Sigmoid colon (tissue), 7 donors: ENCODE measurements at places on chromosomes 7 and 10.

- DNase-seq = no peak
Measured at GRCh38 chr7:12444785-12445184, 41.1 kb upstream of the VWDE start.

GRCh38 chr7:681551-682307 lies 44.8 kb upstream of the DNAAF5 start:
- DNase-seq = peak; percentile 46

- DNase-seq = no peak
Measured at GRCh38 chr7:89477991-89478390, 676.3 kb upstream of the STEAP1 start.

DNA sequence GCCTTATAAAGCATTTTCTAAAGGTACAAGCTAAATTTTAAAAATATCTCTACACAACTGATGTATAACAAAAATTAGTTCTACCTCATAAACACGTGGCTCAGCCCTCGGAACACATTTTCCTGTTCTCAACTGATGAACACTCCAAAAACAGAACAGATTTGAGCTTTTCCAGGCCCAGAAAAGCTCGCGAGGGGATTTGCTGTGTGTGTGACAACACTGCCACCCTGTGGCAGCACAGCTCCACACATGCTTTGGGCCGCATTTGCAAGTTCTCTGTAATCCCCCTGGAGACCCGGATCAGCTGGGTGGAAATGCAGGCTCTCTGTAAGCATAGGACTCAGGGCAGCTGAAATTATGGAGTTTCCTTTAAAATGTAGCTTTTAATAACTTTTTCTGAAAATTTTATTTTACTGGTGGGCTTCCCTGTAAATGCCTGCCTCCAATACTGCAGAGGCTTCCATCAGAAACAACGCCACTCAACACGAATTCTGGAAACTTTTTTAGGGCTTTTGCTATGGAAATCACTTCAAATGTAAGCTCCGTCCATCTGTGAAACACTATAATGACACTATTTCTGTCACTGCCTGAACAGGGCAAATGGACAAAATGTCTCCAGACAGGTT lies 155.5 kb downstream of the COBL start:
- peak; percentile 83 for DNase-seq

DNA sequence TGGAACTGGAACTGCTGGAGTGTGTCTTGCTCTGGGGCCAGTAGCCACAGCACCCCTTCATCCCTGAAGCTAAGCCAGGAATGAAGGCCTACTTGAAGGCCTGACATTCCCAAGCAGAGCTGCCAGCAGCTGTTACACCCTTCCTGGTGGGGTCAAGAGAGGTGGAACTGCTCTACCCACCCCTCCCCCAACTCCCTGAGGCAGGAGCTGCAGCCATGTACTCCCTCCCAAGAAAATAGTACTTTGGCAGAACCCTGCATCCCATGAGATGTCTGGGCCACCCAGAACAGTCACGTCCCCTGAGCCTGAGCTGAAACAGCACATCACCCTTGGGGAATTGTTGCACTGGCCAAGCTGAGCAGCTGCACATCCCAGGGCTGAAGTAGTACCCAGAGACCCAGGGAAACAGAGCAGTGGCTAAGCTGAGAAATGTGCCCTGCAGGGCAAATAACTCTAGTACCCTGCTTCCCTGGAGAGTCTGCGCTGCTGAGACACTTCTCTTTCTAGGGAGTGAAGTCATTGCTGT lies 63.4 kb upstream of the PLA2G12B start:
- DNase-seq = no peak

DNA sequence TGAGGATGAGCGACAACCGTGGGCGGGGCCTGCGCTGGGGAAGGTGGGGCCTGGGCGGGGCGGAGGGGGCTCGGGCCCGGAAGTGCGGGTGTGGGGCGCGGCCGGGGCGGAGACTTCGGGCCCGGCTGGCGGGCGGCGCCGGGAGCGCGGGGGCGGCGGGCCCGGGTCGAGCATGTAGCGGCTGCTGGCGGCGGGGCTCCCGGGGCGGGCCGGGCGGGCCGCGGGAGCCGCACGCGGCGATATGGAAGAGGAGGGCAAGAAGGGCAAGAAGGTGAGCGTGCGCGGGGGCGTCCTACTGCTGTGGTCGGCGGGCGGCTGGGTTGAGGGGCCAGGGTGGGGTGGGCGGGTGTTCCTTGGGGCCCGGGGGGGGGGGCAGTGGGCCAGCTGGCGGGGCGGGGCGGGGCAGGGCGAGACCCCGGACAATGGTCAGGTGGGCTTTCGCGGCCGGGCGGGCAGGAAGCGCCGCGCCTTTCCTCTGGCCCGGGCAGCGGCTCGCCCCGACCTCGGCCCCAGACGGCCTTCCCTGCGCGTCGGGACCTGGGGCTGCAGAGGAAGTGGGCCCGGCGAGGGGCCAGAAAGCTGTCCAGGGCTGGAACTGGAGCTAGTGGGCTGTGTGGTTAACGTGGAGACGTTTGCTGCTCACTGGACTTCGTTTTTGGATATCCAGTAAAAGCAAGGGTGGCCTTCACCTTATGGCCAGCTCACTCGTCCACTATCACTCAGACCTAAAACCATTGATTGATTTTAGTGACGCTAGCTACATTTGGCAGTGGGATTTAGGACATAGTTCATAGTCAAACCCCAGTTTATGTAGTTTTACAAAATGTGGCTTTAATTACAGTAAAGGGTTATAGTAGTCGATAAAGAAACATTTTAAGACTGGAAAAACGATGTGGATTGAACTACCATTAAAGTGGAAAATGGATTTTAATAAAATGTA lies at the start of gene CCM2:
Gene CCM2 (plus strand): TSS at position 109 of the 940 bp plus-strand sequence. CDS start 133 bp downstream, at position 242.
- DNase-seq = peak; percentile 81

GRCh38 chr10:969473-970150 lies 18.6 kb upstream of the GTPBP4 start:
- DNase-seq = no peak

DNA sequence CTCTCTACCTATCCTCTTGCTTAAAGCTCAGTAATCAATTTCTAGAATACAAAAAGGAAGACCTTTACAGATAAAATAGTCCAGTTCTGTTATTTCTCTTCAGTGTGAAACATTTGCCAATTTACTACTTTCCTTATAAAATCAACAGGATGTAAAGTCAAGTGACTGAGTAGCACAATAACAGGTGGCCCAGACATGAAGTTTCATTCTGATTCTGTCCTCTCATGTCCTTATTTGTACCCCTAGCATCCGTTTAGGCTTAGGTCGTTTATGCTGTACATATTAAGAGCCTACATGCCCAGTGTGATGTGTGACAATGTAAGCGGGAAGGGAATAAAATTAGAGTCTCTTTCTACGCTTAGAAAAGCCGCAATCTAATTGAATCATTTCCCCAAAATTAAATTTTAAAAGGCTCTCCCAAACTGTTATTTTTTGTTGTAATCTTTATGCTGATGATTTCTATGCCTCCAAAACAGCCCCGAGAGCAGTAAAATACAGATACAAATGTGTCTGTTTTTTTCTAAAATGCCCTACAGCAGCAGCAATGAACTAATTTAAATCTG lies 29.1 kb downstream of the EPC1 start:
- DNase-seq = no peak

- DNase-seq = no peak
Measured at GRCh38 chr7:4159761-4160554, 522.1 kb upstream of the FOXK1 start.

DNA sequence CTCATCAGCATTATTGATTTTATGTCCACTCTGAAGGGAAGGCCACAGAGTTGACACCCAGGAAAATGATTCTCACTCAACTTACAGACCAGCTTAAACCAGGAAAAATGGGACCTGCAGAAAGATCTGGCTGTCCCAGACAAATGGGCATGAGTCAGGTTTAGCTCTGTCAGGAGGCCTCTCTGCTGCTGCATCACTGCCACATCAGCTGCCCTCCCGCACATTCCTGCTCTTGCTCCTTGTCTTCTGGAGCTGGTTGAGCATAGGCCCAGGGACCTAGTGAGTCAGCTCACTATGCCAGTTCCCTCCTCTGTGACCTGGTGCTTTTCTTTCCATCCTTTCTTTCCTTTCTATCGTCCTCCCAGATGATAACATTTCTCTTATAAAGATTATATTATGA lies 18.8 kb upstream of the SMNDC1 start:
- DNase-seq = no peak

GRCh38 chr10:119497243-119497642 lies 45.3 kb downstream of the RGS10 start:
- no peak for DNase-seq

DNA sequence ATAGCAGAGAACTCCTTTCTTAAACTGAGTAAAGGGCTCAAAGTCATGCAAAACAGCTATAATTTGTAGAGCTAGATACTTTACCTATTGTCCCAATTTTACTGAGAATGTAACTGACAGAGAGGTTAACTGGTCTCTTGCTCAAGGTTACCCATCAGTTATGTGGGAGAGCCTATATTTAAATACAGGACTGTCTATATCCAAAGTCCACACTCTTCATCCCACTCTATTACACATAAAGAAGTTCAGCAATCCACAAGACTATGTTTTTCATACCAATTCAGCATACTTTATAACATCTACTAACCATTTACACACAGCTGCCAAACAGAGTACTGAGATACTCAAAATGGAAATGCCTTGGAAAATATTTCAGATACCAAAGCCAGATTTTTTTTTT lies 100.2 kb downstream of the MICU1 start:
- no peak for DNase-seq

DNA sequence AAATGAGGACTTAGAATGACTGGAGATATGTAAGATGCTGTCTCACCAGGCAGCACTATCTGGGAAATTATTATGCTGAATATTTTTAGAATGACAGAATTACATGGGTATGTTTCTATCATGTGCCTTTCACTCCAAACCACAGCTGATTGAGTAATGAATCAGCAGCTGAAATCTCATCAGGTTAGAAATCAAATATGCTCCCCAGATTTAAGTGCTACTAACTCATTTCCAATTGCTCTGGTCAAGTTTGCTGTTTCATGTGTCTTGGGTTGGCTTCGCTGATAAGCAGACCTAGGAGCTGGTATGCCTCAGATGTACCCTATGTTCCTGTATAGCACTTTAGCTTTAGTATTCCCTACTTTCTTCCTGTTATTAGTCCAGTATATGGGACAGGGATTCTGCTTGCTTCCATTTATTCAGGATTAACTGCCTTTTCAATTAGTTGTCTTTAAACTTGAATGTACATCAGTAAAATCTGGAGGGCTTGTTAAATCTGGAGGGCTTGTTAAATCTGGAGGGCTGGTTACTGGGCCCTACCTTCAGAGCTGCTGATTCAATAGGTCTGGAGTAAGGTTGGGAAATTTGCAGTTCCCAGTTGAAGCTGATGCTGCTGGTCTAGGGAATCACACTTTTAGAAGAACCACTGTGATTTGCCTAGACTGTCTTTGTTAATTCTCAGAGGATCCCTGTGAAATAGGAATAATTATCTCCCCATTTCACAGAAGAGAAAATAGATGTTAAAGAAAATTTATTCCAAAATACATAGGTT lies 172.9 kb downstream of the DKK1 start:
- DNase-seq = no peak

GRCh38 chr7:39624442-39624807 lies 1.1 kb downstream of the RALA start:
- no peak for DNase-seq

DNA sequence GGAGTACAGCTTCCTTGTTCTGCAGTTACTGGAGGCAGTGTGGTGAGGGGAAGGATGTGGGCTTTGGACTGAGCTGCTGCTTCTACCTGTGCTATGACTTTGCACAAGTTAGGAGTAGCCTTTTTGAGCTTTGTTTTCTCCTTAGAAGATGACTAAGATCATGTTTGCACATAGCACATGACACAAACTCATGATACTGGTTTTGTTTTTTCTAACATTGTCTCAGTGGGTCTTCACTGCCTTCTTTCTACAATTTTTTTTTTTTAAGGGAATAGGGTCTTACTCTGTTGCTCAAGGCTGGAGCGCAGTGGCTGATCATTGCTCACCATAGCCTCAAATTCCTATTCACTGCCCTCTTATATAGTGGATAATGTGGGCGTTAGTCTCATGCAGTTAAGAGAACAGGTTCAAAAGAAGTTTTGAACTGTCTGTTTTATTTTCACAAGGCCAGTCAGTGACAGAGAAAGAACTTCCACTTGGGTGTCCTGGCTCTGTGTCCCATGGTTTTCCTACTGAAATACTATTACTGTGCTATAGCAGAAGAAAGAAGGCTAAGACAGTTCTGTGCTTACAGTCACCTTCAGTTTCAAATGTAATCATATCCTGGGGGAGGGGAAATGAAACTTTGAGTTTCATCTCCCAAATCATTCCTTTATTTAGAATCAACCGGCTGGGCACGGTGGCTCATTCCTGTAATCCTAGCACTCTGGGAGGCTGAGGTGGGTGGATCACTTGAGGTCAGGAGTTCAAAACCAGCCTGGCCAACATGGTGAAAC lies 72.0 kb downstream of the KAT6B start:
- DNase-seq = no peak

DNA sequence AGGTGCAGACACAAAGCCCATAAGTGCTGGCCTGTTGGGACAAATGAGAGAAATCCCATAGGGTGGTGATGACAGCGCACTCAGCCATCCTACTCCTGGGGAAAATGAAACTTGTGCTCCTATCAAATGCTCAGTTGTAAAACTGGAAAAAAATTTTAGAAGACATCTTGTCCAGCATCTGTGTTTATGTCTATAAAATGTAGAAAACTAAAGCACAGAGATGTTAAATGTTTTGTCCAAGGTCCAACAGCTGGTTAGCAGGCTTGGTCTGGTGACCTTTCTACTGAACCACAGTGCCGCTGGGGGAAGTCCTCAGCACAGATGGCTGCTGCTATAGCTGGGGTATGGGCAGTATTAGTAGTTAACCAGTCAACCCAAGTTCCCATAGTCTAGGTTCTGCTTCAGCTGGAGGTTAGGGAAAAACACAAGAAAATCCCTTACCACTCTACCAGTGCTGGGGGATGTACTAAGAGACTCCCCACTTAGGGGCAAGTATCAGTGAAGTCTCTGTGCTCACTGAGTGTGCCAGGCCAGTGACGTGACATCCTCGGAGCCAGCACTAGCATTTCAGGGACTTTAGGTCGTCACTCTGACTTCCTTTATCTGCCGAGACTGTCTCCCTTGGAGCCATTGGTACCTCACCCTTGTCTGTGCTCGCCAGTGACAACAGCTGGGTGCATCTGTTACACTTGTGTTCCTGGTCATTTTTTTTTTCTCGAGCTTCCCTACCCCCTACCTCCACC lies 1.9 kb downstream of the TSPAN33 start:
- DNase-seq = no peak

DNA sequence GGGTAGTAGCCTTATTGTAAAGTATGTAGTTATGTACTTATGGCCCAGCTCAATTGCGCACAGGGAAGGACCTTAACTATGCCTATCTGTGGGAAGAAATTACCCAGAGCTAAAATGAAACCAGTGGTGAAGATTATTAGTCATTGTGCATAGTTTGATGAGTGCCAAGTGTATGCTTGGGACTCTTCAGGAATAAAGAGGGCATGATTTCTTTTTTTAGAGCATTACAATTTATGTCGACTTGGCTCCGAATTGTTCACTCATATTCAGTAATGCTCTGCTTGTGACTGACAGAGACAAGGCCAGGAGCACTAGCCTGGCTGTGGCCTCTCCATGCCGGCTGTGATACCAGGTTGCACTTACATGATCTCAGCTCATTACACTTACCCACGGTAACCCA lies 269.5 kb downstream of the TRIL start:
- DNase-seq = no peak
